ENCODE measurements at places on chromosomes 13 and 19. TPM values are rescaled to one million over a fixed set of nuclear protein-coding genes. Genes with fewer than 3 reads are reported as not detected.

RFPL4AL1 gene
- total RNA-seq = 0.66 TPM

ZNF567 gene
- 8.5 TPM for total RNA-seq

PTH2 gene
- total RNA-seq = not detected

UBE2L5 gene
- 0.18 TPM for total RNA-seq

BRCA2 gene
- 3.4 TPM for total RNA-seq

CD37 gene
- total RNA-seq = 1.1 TPM

RFX1 gene
- 1.8 TPM for total RNA-seq

KIR2DL1 gene
- total RNA-seq = not detected

PINLYP gene
- total RNA-seq = 5.0 TPM

TNFSF13B gene
- 1.7 TPM for total RNA-seq

OR7A5 gene
- not detected for total RNA-seq

LENG9 gene
- 2.7 TPM for total RNA-seq

SIGLEC7 gene
- total RNA-seq = 0.40 TPM

ERFL gene
- total RNA-seq = 0.04 TPM

MUC16 gene
- total RNA-seq = not detected

RXFP2 gene
- total RNA-seq = not detected

Data from muscle of leg (tissue), 16 donors.